ENCODE measurements at places on chromosomes 2 and 18. TPM values are rescaled to one million over a fixed set of nuclear protein-coding genes. Genes with fewer than 3 reads are reported as not detected.

DNA sequence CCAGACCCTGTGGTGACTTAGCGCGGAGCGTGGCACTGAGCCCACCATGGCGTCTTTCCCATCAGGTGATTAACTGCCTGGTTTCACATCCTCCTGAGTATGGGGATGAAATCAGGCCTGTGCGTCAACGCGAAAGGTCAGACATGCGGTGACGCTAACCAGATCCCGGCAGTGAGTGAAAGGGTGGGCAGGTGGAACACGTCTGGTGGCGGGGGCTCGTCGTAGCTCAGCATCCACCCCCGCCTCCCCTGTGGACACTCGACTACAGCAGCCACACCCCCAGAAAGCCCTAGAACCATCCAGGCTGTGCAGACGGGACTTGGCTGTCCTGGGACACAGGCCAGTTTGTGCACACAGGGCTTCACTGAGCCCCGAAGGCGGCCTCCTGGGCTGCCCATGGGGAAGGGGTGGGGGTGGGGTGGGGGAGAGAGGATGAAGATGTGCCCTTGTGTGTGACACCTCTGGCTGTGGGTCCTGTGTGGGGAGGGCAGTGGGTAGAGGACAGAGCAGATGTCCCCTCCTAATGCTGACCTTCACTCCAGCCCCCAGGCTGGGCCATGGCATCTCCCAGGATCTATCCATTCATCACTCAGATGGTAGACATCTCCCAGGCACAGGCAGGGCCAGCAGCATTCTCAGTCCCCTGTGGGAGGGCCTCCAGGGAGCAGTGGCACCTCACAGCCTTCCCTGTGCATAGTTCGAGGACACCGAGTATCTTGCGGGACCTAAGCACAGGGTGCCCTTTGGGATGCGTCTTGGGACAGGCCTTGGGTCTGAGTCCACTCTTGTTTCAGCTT lies 27.5 kb downstream of the RAMP1 start:
- peak; percentile 37 for DNase-seq
- no peaks in the 10 kb centered on the region for H3K36me3 ChIP-seq
- no peaks in the 10 kb centered on the region for H3K27me3 ChIP-seq
- no peak overlapping the region for H3K4me3 ChIP-seq
- no peak overlapping the region for H3K27ac ChIP-seq

DNA sequence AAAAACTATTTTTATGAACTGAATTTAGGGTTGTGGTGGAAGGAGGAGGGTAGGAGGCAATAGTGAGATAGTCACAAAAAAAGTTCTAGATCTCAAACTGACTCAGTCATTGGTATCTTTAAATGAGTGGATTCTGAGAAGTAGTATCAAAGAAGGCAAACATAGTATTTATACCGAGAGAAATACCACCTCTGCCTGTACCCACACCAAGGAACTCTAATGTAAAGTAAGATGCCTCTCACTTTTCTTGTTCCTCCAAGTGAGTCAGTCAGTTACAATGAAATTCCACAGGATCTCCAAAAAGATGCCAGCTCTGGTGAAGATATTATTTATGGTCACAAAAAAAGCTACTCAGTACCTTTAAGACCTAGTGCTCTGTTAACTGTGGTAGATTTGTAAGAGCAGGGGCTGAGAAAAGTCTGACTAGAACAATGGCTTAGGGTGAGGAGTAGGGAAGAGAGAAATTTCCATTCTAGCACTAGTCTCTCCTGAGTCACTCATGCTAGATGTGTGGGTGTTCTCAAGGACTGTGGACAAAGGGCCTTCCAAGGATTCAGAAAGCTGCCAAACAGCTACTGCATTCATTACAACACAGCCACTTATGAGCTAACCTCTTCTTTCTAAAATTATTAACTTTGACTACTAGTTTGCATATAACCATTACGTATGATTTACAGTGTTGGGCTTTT lies 36.3 kb downstream of the YWHAQ start:
- peak overlapping the region; percentile 51 for H3K27ac ChIP-seq
- peak; percentile 39 for DNase-seq
- H3K36me3 ChIP-seq, result peaks cover 3% of the 10 kb centered on the region
- H3K4me1 ChIP-seq, result peaks cover 25% of the 10 kb centered on the region

Gene PRSS56
- not detected for total RNA-seq

Gene CD8A
- 1.8 TPM for total RNA-seq
